ENCODE measurements at places on chromosomes 6 and 20.

DNA sequence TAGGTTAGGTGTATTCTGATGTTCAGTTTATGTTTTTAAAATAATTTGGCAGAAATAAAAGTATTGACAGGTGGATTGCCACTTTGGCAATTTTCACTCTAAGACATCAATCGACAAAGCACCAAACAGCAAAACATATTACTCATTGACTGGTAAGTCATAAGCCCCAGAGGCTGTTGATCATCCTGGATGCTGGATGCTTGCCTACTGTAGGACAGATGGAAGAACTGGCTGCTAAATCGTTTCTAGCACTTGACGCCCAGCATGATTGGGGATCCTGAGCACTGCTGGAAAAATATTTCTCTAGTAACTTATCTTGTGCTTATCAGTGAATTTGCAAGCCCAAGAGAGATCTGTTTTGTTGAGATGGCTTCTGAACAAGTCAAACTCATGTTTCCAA lies 1001.9 kb upstream of the FLRT3 start:
- no peak for DNase-seq

- no peak for DNase-seq
Measured at GRCh38 chr20:61901392-61902220, 164.1 kb downstream of the TAF4 start.

- no peak for DNase-seq
Measured at GRCh38 chr20:53918949-53919361, 151.4 kb downstream of the BCAS1 start.

GRCh38 chr20:9506280-9506821 lies 8.0 kb upstream of the LAMP5 start:
- DNase-seq = no peak

GRCh38 chr6:89308525-89309395 lies 6.3 kb downstream of the GABRR2 start:
- DNase-seq = no peak

GRCh38 chr20:52275181-52275691 lies 83.7 kb upstream of the ZFP64 start:
- no peak for DNase-seq

Data from activated CD4-positive, CD25-positive, alpha-beta regulatory T cell (primary cell).